ENCODE measurements at places on chromosomes 4 and X.

DNA sequence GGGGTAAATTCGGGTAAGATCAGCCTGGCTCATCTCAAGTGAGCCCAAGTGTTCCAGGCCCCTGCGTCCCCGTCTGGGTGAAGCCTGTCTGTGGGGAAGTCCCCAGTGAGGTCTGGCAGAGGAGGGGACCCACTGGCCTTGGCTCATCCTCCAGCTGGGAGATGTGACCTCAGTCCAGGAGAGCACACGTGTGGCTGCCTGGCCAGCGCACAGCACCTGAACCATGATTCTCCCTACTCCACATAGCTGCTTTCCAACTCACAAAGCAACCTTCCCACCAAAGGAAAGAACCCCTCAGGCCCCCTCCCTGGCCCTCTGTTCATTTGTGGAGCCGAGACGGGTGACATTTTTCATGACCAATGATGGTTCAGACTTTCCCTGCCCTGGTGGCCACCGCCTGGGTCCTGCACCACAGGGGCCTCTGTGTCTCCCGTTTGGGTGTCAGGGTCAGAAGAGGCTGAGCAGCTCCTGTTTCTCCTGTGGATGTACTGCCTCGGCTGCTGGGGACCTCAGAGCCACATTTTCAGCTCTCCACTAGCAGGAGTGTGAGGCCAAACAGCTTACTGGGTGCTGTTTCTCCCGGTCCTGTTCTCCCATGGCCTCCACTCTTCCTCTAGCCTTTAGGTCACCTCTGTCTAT lies 111.4 kb downstream of the CPZ start:
- DNase-seq, result no peak

DNA sequence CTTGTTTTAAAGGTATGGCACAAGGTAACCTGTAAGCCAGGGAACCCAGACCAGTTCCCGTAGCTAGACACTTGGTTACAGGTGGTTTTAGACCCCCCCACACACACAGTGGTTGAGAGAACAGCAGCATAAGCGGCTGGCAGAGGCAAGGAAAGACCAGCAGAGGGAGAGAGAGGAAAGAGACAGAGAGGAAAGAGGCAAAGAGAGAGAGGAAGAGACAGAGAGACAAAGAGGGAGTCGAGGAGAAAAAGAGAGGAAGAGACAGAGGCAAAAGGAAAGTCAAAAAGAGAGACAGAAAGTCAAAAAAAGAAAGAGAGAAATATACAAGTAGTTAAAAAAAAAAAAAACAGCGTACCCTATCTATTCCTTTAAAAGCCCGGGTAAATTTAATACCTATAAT lies 19.5 kb upstream of the PCSK1N start:
- peak; percentile 33 for DNase-seq

DNA sequence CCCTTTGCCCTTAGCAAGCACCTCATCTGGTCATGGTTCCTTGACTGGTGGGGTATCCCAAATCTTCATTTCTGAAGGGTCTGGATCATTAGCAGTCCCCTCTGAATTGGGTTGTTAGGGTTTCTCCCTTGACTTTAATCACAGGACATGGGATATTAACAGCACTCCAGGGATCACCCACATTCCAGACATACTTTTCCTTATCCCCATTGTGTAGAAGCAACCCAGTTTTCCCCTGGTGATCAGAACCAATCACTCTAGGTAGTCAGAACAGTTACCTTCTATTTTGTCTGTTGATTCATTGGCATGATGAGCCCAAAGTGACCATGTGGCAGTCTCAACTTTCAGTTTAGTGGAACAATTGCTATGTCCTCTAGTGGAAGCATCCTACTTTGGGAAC lies 29.1 kb upstream of the GRSF1 start:
- no peak for DNase-seq

GRCh38 chr4:138305050-138305449 lies 62.9 kb upstream of the SLC7A11 start:
- no peak for DNase-seq

GRCh38 chr4:177555007-177555574 lies 112.9 kb upstream of the AGA start:
- DNase-seq, result peak; percentile 8

DNA sequence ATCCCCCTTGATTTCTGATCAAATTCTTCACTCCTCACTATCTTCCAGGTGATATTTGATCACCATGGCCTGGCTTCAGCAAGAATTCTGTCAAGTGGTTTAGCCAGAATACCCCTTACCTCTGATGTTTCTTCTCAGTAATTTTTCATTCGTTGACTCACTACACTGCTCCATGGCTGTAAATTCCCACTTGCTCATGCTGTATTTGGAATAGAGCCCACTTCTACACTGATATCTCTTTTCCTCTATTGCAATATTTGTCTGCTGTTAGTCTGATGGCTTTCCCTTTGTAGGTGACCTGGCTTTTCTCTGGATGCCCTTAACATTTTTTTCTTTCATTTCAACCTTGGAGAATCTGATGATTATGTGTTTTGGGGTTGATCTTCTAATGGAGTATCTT lies 73.9 kb upstream of the DIPK2B start:
- DNase-seq, result no peak

- no peak for DNase-seq
These were observed 479.8 kb downstream of the KLHL13 start for GRCh38 chrX:117636826-117637225.

- no peak for DNase-seq
These were observed 26.9 kb downstream of the CSF2RA start for GRCh38 chrX:1295550-1295949.

DNA sequence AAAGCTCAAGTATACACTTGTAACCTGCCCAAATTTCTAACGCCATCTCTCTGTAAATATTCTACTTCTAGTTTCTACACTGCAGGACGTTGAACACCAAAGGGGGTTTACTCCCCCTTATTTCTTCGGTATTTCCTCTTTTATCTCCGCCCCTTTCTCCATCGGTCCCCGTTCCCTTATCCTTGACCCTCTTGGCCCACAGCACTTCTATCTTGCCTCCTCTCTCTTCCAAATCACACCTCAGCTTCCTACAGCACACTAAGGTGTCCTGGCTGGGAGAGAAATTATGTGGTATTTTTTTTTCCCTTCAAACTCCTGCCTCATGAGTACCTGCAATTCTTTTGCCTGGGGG lies 715 bp downstream of the ZMAT1 start:
- DNase-seq, result no peak

DNA sequence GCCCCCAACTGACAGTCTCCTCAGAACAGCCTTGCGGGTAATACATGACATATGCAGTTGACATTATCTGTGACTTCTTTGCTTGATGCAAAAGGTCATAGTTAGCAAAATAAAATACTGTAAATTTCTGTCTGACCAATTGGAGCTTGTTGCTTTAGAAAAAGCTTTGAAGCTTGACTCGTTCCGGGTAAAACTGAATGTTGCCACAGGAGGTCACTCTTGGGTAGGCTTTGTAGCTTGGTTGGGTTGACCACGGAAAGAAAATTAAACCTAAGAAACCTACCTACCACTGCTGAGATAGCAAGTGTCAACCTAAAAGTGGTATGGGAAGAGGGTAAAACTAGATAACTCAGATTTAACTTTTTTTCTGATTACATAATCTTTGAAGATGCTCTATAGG lies 23.2 kb downstream of the PRPS2 start:
- peak; percentile 25 for DNase-seq

DNA sequence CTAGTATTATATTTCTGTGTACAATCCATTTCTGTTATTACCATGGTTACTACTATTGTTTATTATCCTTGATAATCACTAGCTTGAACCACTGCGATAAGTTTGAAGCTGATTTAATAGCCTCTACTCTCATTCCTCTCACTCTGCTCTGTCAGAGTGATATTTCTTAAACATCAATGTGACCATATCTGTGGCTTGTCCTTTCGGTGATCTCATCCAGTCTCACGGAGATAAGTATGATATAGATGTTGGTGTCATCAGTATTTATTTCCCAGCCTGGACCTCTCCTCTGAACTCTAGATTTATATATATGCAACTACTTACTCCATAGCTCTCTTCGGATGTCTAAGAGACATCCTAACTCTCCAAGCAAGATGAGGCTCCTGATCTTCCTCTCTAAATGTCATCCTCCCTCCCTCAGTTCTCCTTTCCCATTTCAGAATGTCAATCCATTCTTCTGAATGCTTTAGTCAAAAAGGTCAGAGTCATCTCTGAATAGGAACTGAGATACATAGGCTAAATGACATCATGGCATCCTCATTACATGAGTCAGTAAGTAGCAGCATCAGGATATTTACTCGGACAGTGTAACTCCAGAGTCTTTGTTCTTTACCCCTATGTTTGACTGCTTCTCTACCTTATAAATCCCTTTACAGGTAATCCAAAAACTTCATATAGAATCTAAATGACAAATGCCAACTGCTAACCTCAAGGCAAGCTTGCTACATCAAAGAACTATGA lies 129.5 kb downstream of the PACRGL start:
- no peak for DNase-seq

Data from SW480 (cell line).